Right renal pelvis (tissue), 4 donors: ENCODE measurements at places on chromosomes 7 and 10. TPM values are rescaled to one million over a fixed set of nuclear protein-coding genes. Genes with fewer than 3 reads are reported as not detected.
A peak's percentile ranks its signal among the peaks of the same experiment; 100 is the strongest.

The ATXN7L1 gene
- polyA plus RNA-seq, result 10.8 TPM

The PLEKHA8 gene
- 19.4 TPM for polyA plus RNA-seq

The ST8SIA6 gene
- 1.2 TPM for polyA plus RNA-seq

The LZTS2 gene
- 77.7 TPM for polyA plus RNA-seq

The ZCWPW1 gene
- 5.6 TPM for polyA plus RNA-seq

The TMEM196 gene
- polyA plus RNA-seq, result 0.03 TPM

The OR2A7 gene
- 9.2 TPM for polyA plus RNA-seq

The HOXA9 gene
- 122 TPM for polyA plus RNA-seq

The CFAP58 gene
- polyA plus RNA-seq, result 0.35 TPM

The CALML3 gene
- not detected for polyA plus RNA-seq

The BMS1 gene
- 24.4 TPM for polyA plus RNA-seq

The OR13A1 gene
- not detected for polyA plus RNA-seq

The CAV1 gene
- 38.4 TPM for polyA plus RNA-seq

The NET1 gene
- polyA plus RNA-seq, result 147 TPM

DNA sequence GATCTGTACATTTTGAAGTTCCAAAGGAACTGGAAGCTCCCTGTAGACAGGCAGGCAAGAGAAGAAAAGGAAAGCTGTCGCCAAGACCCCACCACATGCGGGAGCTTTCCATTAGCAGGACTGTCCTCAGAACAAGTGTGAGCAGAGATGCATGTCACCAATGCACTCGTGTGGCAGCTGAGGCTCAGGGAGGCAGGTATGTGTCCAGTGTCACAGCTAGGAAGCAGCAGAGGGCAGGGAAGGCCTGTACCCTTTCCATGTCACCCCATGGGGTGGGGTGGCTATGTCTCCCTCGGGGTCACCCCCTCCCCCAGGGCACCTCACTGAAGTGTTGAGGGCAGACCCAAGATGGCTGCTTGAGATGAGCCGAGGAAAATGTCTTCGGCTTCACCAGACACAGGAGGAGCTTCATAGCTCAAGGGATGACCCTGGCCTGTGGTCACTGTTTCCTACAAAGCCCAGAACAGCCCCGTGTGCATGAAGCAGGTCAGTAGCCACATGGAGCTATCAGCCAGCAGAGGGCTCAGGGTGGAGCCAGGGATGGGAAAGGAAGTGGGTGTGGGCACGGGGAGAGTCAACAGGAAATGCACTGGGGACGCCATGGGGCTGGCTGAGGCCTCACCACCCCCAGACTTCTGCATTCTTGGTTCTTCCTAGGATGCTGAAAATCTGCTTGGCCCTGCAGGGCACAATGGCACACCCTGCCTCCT is 96.6 kb downstream of the FAM53B start:
- DNase-seq, result no peak

DNA sequence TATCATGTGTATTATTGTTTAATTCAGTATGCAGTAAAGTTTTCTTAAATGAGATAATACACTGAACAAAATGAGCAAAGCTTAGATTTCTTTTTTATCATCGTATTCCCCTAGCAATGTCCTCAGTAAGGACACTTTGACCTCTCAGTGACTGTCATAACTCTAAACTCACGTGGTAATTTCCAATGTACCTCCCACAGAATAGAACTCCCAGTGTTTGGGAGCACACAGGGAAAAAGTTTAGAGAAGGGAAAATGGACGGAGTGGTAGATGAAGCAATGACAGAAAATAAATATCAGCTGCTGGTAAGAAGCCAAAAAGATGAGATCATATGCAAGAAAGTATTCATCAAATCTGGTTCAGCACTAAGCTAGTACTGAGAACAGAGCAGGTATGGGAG is 758.6 kb upstream of the KCND2 start:
- no peak for DNase-seq

GRCh38 chr7:44294325-44295069 is 30.9 kb downstream of the CAMK2B start:
- DNase-seq, result no peak

DNA sequence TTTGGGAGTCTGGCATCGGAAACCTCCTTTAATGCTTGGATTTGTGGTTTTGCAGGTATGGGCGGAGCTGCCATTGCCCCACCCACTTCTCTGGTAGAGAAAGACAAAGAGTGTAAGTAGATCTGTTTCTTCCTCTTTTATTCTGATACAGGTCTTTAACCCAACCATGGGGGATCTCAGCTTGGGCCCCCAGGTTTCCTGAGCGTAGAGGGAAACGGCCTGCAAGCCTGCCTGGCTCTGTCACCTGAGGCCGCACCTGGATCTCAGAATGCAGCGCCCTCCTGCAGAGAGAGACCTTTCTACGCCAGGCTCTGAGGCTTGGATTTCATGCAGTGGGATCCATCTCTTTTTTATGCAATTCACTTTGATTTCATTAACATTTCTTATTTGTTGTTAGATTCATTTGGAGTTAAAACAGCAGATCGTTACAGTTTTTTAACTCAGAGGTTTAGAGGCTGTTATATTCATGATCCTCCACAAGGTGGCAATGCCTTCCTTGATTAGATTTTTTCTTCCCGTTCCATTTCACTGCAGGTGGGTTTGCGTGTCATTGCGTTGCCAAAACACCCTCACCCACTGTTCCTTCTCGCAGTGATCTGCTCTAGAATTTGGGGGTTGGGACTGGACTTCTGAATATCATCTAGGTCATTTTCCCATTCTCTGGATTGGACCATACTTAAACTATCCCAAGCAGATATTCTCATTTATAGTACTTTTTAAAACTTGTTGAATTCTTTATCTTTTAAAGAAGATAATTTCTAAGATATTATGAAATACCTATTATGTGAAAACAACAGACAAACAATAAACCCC is 20.0 kb downstream of the RBM17 start:
- DNase-seq, result no peak

DNA sequence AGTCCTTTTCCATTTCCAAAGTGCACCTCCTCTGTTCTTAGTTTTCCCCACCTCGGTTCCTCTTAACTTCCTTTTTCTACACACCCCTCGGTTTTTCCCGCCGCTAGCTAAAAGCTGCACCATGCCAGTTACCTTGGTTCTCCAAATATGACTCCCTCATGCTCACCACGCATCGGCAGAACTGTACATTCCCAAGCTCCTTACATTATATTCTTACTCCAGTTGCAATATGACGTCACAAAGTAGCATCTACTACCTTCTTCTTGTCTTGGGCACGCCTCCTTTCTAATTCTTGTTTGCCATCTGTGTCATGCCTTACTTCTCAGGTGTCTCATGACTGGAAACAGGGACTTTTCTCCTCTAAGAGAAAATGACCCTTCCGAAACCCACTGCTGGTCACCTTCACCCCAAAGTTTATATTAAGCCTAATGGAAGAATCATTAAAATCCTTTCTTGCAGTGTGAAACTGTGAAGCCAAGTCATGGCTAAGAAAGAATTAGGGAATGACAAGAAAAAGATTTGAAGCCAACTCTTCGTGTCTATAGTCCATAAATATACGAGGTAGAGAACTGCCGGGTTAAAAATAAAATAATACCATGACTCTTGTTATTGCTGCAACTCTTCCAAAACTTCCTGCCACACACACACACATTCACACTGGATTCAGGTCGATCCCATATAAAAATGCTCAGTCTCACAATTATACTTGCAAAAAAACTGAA is 1.7 kb downstream of the ESYT2 start:
- DNase-seq, result no peak

GRCh38 chr10:131724891-131725580 is 175.8 kb upstream of the PPP2R2D start:
- DNase-seq, result no peak

GRCh38 chr7:116101704-116102103 is 71.1 kb upstream of the TFEC start:
- no peak for DNase-seq

- DNase-seq, result no peak
These were observed 1.0 kb downstream of the CYP51A1 start for GRCh38 chr7:92133133-92133736.

DNA sequence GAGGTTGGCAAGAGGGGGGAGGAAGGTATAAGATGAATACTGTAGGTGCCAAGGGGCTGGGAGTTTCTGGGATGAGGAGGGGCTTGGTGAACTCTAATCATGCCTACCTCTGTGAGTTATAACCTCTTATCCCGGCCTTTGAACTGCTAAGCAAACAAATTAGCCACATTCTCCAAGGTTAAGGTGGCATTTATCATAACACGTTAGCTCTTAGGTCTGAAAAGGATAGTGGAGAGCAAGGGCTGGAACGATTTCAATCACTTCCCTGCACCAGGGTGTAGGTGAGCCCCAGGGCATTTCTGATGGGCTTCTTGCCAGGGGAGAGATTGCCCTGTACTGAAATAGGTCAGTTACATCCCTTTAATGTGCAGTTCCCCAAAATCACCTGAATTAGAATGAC is 28.6 kb upstream of the DMBT1 start:
- no peak for DNase-seq

GRCh38 chr7:124765401-124766352 is at the start of gene GPR37:
GPR37 (minus strand) TSS chr7:124765792; CDS start chr7:124764976, 816 bp downstream.
- peak; percentile 40 for DNase-seq

DNA sequence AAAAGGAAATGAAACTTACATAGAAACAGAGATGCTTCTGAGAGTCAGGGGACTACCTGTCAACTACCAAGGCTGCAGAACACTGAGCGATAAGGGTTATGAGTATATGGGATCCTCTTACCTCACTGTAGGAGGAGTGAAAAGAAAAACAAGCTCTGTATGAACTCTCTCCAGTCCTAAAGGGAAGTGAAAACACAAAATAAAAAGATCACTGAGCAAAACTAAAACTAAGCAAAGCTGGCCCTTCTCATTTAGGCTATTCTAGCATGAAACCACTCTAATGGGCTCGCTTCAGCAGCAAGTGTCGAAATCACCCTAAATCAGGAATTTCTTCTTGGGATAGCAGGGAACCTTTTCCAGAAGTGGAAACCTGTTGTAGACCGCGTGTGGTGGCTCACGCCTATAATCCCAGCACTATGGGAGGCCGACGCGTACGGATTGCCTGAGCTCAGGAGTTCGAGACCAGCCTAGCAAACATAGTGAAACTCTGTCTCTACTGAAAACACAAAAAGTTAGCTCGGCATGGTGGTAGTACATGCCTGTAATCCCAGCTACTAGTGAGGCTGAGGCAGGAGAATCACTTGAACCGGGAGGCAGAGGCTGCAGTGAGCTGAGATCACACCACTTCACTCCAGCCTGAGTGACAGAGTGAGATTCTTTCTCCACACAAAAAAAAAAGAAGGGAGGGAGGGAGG is 27.0 kb downstream of the DCLRE1C start:
- DNase-seq, result no peak

DNA sequence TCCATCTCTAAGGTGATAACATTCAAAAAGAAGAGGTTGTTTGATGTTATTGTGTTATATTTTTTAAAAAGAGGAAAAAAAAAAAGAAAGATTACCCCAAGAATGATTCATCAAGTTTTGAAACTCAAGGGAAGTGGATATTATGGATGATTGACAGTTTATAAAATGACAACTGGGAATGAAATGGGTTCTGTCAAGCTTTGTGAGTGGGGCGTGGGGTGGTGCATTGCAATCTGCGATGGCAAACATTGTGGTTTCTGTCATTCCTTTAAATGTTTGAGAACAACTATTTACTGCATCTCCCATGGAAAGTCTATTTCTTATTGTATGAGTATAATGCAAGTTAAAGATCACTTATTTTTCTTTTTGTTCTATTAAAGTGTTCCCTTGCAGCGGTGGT is 297.0 kb downstream of the CCDC3 start:
- no peak for DNase-seq

DNA sequence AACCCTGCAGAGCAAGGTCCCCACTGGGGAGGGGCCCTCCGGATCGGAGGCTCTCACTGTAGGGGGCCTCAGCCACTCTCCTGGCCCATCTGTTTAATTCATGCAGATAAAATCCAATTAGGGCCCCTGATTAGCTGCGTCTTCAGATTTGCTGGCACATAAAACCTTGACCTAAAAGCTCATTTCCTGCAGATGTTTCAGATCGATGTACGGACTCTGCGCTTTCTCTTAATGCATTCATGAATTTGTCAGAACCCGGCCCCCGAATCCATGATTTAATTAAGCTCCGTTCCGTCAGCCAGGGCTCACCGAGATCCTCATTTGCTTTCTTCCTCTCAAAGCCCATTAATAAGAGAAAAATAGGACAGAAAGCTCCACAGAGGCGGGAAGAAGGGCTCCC is 40.0 kb upstream of the FOXL3 start:
- no peak for DNase-seq

DNA sequence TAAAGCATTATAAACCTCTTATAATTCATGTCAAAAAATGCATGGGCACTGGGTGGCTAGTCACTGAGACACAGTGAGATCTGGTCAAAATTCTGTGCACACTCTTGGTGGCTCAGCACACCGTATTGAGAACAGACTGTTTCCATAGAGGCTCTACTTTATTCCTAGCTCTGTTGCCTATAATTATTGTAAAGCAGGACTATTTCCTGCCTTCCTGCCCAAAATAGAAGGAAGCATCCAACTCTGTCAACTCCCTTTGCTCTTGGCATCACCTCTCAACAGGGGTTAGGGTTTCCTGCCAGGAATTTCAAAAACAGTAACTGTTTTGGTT is 45.1 kb downstream of the PTN start:
- no peak for DNase-seq

DNA sequence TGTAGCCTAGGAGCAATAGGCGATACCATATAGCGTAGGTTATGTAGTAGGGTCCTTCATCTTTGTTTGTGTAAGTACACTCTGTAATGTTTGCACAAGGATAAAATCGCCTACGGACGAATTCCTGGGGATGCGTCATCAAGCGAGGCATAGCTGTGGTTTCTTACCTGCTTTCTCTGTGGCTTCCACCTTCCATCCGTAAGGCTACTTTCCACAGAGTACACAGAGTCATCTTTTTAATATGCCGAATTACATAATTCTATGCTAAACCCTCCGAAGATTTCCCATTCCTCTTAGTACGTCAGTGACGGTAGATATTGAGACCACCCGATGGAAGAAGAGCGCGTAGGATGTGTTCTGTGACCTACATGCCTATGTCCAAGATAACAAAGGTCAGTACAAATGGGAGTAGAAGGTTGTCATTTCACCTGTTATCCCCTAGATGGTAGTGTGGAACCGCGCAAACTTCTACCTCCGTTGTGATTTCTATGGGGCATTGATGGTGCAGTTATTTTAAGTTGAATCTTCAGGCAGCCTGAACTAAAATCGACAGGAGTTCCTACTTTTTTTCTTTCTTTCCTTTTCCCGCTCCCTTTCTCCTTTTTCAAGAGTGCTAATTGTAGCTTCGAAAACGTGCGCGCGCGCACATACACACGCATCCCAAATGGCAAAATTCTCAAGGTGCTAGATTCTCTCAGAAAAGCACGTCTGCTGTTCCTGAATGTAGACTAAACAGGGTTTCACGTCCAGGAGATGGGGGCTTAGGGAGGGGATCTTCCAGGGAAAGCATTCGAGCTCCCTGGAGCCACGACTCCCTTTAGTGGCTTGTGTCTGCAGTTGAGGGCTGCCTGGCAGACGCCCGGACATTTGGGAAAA is 111.7 kb upstream of the MBL2 start:
- peak; percentile 69 for DNase-seq

DNA sequence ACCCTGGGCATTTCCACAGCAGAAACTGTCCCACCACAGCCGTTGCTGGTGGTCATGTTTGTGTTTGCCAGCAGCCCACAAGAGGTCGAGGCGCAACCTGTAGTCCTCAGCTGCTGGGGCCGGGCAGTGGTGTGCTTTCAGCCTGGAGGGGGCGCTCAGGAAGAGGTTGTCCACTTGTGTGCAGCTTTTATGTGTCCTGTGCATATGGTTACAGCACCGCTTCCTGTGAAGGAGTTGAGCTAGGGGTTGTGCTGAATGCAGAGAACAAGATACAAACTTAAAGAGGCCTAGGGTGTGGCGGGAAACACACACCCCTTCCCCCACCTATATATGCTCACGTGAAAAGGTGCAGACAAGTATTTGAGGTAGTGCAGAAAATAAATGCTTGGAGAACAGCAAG is 29.5 kb upstream of the PFKFB3 start:
- no peak for DNase-seq
